ENCODE measurements at places on chromosomes 12 and 14.

DNA sequence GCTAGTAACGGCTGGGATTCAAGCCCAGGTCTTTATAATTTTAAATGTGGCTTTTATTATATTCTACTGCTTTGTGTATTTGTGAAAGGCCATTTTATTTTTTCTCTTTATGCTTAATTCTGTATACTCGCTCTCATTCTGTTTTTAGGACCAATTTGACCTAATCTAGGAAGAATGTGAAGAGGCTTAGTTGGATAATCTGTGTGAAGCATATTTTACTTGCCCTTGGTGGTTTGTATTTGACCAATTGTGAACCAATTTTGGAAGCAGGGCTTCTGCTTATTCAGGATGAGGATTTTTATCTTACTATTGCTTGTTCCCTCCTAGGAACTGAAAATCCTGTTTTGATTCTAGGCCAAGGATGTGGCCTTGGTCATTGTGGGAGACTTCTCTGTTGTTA lies 113.1 kb downstream of the TTC6 start:
- no peak for DNase-seq

GRCh38 chr12:65415826-65416225 lies 137.3 kb downstream of the MSRB3 start:
- DNase-seq, result no peak

DNA sequence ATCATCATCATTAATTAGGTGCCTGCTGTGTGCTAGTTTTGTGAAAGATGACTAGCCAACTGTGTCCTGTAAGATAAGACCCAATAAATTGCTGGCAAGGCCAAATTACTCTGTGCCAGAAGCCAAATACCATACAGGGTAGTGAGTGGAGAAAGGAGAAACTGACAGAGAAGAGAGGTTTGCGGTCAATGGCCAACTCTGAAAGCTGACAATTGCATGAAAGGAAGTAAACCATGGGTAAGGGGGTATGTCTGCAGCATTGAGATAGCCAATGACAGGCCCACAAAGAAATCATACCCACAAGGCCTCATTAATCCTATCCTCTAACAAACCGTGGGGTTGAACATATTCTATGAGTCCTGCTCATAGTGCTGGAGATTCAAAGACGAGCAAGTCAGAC lies 236.6 kb upstream of the CCDC196 start:
- no peak for DNase-seq

- DNase-seq, result no peak
These were observed 17.9 kb upstream of the MDM1 start for GRCh38 chr12:68349921-68350606.

DNA sequence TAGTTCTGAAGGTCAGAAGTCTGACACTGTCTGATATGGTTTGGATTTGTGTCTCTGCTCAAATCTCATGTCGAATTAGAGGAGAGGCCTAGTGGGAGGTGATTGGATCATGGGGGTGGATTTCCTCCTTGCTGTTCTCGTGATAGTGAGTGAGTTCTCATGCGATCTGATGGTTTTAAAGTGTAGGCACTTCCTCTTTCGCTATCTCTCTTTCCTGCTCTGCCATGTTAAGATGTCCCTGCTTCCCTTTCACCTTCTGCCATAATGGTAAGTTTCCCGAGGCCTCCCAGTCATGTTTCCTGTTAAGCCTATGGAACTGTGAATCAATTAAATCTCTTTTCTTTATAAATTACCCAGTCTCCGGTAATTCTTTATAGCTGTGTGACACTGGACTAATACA lies 84.1 kb upstream of the TMTC1 start:
- no peak for DNase-seq

DNA sequence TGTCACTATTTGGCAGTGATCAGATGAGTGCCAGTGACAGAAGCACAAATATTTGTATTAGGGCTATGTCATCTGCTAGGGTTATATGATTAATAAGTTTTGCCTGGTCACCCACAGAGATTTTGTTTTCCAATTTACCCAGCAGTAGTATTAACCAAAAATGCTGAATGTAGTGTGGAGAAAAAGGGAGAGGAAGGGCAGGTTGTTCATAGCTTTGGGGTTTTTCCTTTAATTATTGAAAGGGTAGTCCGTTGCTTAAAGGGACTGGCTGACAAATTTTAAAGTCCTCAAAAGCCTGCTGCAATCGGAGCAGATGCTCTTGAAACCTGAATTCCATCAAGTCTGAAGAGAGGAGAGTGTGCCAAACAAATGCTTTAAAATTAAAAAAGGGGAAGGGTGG lies 237.9 kb upstream of the CCDC196 start:
- DNase-seq, result no peak

DNA sequence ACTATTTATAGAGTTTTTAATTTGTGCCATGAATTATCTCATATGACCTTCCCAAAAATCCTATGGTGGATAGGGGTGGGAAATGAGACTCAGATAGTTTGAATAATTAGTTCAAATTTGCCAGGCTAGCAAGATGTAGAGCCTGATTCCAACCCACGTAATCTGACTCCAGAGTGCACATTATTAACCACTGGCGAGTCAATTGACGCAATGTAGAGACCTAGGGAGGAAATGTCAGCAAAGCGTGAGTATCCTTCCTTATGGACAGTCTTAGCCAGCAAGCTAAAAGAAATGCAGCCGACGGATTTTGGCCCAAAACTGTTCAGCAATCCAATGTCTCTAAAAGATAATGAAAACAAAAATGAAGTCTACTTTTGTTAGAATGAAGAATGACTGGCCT lies 193.3 kb upstream of the KRR1 start:
- DNase-seq, result no peak

- no peak for DNase-seq
These were observed 181.8 kb downstream of the ATXN7L3B start for GRCh38 chr12:74719447-74719846.

All from cerebellar nuclear complex (tissue), 1 donor.